ENCODE measurements at places on chromosomes 5 and 9.
A peak's percentile ranks its signal among the peaks of the same experiment; 100 is the strongest.

- no peak for DNase-seq
Observed at GRCh38 chr9:126157826-126158587, 168.6 kb upstream of the MVB12B start.

GRCh38 chr9:110115826-110116542 is 92.0 kb downstream of the C9orf152 start:
- DNase-seq: peak; percentile 73

DNA sequence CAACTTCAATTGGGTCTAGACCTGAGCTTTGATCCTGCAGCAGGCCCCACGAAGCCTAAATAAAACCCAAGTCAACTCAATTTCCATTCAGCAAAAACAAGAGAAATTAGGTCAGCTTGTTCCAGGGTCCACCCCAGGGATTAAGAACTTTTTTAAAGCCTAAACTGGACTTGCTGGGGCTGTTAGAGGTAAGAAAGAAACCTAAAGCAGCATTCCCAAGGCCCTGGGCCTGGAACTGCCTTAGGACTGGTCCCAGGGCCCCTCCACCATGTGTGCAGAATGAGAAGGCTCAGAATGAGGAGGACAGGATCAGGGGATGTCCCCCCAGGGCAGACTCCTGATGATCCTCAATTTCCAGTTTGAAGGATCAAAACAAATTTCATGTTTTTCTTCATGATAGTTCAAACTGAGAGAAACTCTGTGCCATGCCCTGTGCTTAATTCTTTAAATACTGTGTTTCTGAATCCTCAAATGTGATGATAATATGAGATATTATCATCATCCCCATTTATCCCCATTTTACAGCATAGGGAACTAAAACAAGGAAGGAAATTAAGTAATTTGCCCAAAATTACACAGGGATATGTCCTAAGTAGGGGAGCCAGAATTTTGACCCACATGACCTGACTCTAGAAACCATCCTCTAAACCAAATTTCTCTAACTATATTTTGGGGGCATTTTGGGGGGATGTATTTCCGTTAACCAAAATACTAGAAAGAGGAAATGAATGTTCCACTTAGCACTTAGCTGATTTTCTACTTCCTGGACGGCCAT is 64.5 kb downstream of the DENND1A start:
- DNase-seq: no peak

DNA sequence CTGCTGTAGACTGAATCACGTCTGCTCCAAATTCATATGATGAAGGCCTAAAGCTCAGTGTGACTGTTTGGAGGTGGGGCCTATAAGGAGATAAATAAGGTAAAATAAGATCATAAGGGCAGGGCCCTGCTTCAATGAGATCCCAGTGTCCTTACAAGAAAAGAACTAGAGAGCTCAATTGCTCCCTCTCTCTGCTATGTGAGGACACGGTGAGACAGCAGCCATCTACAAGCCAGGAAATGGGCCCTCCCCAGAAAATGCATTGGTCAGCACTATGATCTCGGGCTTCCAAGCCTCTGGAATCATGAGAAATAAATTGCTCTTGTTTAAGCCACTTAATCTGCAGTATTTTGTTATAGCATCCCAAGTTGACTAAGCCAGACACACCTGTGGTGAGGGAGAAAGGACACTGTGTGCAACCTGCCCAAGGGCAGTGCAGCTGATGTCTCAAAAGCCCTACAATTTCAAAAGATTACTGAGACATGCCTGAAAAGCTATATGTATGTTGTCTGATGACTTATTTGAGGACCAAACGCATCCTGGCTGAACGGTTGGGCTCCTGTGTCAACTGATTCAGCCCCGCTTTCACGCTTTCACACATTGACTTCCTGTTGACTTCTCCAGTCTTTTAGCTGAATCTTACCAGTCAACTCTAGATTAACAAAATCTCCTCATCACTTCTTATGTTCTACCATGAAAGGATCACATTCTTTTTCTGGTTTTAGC is 13.2 kb downstream of the GZMK start:
- peak; percentile 13 for DNase-seq

DNA sequence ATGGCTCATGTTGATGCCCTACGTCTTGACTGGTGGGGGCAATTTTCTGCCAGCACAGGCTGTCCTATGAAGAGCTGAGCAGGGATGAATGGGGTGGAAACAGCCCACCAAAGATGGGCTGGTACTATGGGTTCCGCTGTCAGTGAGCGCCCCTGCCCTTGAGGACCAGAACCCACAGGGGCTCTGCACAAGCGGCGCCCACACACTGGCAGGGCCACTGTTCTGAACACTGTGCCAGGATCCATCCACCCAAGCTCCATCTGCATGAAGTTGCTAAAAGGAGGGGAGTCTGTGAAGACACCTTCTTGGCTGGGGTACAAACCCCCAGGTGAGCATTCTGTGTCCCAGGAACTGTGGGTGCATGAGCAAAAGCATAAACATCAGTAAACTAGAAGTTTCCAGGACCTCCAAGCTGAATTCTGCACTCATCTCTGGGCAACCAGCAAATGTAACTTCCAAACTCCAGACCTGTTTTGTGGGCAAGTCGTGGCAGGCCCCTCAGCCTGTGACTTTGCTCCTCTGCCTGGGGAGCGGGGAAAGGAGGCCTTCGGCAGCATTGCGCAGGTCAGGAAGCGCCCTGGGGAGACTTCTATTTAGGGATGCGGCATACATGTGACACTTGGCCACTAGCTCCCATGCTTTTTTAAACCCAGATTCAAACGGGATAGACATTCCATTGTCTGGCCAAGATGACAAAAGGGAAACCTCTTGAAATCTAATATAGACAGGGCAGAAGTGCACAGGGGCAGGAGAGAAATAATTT is 48.9 kb downstream of the PTPN3 start:
- peak; percentile 11 for DNase-seq

GRCh38 chr9:115855458-115856133 is 298.0 kb upstream of the PAPPA start:
- DNase-seq: no peak

GRCh38 chr5:154460172-154460571 is 14.4 kb downstream of the SAP30L start:
- no peak for DNase-seq

DNA sequence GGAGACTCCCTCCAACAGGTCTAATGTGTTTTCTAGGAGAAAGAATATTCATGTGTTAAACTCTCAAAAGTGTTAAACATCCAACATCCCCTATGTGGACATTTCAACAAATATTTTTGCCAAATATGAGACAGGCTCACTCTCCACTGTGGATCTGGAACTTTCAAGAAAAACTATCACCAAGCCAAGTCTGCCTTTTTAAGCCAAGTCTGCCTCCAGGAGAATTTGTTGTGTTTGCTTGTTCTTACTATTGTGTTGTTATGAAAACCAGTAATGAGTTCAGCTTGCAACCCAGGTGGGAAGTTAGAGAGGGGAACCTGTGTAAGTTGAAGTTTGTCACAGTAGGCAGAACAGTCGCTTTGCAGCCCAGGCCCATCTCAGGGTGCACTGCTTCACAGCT is 228.1 kb downstream of the NFIB start:
- peak; percentile 91 for DNase-seq

GRCh38 chr9:35277171-35277520 is 115.3 kb downstream of the UNC13B start:
- no peak for DNase-seq

GRCh38 chr9:129343424-129344375 is 165.6 kb upstream of the IER5L start:
- DNase-seq: peak; percentile 89

Data from muscle of leg (tissue), 16 donors.